A549 treated with RU486 at 1 μM for 4 hours (cell line): ENCODE measurements at places on chromosomes 12 and 14. TPM values are rescaled to one million over a fixed set of nuclear protein-coding genes. Genes with fewer than 3 reads are reported as not detected.

The USP15 gene
- total RNA-seq, result 28.1 to 38.8 TPM (median 29.9 TPM) in 5 replicates

The FZD10 gene
- total RNA-seq, result not detected in 5 replicates

The CDKN3 gene
- 77.0 to 85.7 TPM (median 79.5 TPM) in 5 replicates for total RNA-seq

The NOXRED1 gene
- 0.07 to 0.14 TPM in 2 of 5 replicates, not detected in the others for total RNA-seq

The EML5 gene
- total RNA-seq, result 0.47 to 1.1 TPM (median 0.83 TPM) in 5 replicates

The DENND5B gene
- total RNA-seq, result 11.3 to 17.5 TPM (median 15.9 TPM) in 5 replicates

The ARPC3 gene
- 427 to 826 TPM (median 445 TPM) in 5 replicates for total RNA-seq

The MEG3 gene
- 44.1 to 69.8 TPM (median 51.9 TPM) in 5 replicates for total RNA-seq

The MMP19 gene
- 0.13 to 4.5 TPM (median 0.17 TPM) in 5 replicates for total RNA-seq

The PLEK2 gene
- total RNA-seq, result 22.6 to 30.6 TPM (median 24.8 TPM) in 5 replicates

The CLEC1B gene
- not detected in 5 replicates for total RNA-seq

The C12orf50 gene
- total RNA-seq, result 0.06 TPM in 1 of 5 replicates, not detected in the others
